ENCODE measurements at places on chromosomes 16 and 17.

GRCh38 chr16:76574651-76575050 is 297.4 kb downstream of the CNTNAP4 start:
- no peak for DNase-seq

- no peak for DNase-seq
Observed at GRCh38 chr16:1650131-1650530, 27.9 kb upstream of the JPT2 start.

- DNase-seq, result no peak
Observed at GRCh38 chr17:44840936-44841335, 6.7 kb upstream of the HIGD1B start.

- DNase-seq, result no peak
Observed at GRCh38 chr17:42833767-42834422, 698 bp downstream of the PSME3 start.

DNA sequence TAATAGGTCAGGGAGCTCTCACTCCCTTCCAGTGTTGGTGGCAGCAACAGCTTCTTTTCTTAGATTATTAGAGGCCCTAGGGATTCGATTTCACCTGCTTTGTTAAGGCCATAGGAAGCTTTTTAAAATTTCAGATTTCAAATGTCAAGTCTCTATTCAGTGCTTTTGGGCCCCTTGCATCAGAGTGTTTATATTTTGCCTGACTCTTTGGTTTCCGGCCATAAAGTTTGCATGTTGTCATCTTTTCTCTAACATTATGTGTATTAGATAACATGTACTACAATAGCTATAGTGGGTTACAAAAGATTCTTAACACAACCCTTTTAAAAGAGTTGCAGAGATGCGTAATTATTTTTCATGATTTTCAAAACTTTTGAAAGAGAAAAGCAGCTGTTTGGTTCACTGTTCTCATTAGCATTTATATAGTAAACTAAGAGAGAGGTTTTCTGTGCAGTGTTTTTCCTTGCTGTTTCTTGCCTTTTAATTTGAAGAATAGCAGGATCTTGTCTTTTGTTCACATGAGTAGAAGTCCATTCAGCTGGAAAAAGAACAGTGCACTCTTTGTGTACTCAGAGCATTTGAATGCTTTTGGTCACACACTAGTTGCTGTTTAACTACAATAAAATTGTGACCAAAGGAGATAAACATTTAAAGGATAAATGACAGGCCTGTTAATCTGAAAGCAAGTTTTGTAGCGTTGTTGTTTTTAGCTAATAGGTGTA is 52.5 kb downstream of the FTO start:
- peak; percentile 71 for DNase-seq

DNA sequence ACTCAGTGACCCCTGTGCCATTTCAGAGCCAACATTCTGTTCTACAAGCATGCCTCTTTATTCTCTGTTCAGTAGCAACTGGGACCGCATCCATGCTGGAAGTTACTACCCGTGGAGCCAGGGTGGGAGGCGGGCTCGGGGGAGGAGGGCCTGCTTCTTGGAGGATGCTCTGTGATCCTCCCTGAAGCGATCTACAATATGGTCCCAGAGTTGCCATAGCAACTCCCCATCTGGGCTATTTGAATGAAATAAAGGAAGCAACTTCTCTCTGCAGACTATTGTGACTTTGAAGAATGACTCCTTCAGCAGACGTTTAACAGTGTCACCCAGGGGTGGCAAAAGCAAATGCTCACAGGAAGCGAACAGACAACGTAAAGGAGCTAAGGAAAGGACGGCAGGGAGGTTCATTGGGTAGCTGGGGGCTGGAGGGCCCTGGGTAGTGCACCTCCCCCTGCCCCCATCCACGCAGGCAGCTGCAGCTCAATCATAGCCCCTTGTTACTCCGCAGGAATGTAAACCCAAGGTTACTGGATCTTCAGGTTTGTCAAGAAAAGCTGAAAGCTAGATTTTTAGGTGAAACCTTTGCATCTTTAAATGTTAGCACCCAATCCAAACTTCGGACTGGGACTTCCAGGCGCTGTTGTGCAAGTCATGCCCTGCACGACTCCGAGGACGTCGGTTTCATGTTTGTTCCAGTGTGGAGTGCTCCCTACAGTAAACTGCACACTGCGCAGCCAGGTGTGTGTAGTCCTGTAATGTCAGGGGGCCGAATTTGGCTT is 51.1 kb upstream of the MEAK7 start:
- DNase-seq, result no peak

- DNase-seq, result no peak
Observed at GRCh38 chr16:71460236-71460635, 1.8 kb downstream of the ZNF23 start.

DNA sequence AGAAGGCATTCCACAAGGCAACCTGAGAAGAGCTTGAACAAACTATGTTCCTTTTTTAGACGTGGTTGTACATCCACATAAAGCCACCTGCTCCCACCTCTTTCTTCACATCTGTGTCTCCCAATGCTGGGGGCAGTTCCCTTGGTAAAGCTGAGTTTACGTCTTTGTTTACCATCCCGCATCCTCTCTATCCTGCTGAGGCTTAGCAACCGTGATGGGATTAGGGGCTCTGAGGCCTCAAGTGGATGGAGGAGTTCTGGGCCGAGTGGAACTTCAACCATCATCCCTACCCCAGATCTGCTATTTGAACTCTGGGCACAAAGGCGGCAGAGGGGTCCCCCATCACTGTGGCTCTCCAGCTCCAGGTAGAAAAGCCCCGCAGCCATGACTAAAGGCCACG is 94.2 kb upstream of the CREBBP start:
- no peak for DNase-seq

DNA sequence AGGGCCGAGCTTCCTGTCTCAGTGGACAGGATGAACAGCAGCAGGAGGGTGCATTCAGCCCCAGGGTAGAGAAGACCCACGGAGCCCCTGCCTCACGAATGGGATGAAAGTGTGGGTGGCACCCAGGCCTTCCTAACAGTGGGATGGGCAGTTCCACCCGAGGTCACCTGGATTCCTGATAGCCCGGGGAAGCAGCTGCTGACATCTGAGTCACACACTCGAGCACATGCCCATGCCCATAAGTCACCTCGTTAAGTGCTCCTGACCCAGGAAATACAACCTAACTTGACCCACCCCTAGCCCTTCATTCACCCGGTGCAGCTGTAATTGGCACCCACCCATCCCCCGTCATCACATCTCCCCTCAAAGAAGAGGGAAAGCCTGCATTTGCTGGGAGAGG is 85.3 kb upstream of the FOXF1 start:
- no peak for DNase-seq

DNA sequence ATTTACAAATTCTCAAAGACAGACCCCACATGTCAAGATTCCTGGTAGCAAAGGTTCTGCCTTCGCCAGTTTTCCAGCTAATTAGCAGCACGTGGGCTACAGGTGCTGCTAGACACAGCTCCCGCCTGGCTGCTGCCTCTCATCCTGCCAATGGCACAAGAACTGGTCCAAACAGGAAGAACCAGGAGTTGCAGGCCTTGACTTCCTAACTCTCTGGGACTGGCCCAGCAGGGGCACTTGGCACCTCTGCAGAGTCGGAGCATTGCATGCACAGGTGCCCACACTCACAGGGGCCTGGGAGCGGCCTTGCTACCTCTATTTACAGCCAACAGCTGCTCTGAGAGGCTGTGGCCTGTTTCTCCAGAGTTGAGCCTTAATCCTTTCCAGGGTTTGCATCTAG is 39.6 kb downstream of the TK2 start:
- no peak for DNase-seq

GRCh38 chr17:39200957-39201510 is 951 bp downstream of the RPL19 start:
- no peak for DNase-seq

- DNase-seq, result no peak
Observed at GRCh38 chr16:66399031-66399430, 28.1 kb upstream of the BEAN1 start.

DNA sequence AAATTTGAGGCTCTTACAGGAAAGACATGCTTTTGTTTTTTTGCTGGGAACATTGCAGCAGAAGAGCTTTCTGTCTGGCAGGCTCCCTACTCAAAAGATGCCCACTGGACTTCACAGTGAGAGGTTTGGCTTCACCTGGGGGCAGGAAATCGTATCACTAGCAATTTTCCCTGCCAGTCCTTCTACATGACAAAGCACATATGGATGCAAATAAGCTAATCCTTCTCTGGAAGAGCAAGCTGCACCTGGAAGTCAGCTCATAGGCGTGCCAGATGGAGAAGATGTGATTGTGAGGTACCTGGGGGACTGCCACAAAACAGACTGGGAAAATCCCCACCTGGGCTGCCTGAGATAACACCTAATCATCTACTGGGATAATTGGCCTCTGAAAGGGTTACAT is 195.0 kb upstream of the CPHXL start:
- DNase-seq, result no peak

GRCh38 chr16:74817851-74818250 is 43.2 kb upstream of the FA2H start:
- DNase-seq, result no peak

DNA sequence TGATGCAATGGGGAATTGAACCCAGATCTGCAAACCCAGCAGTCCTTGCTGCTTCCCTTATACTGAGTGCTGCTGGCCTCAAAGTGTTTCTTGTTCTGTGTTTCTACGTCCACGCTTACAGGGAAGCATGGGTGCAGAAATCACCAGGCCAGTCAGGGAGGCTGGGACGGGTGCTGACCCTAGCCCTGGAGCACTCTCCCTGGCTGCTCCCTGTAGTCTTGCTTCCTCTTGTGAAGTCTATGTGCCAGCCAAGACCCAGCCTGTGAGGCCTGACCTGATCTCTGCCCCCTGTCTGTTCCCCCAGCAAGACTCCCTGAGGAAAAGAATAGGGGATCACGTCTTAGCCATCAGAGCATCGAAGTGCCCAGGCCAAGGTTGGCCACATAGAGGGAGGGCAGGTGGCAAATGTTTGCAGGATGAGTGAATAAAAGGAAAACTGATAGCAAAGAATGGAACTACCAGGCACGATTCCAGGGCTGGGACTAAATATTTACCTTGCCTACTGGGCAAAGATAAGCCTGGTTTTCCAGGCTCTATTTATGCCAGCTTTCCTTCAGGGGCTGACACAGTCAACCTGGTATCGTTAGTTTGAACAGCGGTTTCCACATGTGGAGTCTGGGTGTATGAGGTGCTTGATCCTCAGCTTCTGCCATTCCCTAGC is 41.2 kb upstream of the RHOT1 start:
- no peak for DNase-seq

DNA sequence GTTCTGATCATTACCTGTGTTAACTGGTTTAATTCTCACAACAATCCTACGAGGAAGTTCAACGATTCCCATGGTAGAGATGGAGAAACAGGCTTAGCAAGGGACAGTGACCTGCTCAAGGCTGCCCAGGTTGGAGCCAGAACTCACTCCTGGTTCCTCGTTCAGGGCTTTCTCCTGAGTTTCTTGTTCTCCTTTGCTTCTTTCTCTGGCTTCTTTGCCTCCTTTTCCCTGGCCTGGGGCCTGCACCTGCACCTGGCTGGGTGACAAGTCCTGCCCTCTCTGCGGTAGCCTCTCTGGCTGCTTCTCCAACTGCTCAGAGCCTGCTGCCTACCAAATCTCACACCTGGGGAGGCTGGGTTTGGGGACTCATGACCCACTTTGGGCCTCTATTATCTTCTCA is 2.8 kb downstream of the CCL22 start:
- no peak for DNase-seq

DNA sequence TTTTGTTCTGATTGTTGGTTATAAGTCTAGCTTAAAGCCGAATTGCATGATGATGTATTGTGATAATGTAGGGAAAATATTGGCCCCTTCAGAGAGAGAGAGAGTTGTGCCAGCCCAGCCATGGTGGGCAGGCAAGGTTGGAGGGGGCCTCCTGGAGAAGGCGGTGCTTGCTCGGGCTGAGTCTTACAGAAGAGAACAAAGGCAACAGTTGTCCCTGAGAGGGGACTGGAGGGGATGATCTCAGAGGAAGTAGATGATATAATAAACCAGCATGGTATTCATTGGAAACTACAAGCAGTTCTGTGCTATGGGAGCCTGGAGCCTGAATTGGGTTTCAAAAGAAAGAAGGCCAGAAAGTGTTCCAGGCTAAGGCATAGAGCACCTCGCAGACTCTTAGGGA is 173.8 kb downstream of the RPTOR start:
- no peak for DNase-seq

- DNase-seq, result no peak
Observed at GRCh38 chr16:35752012-35752772, 2292.8 kb downstream of the TP53TG3F start.

- DNase-seq, result no peak
Observed at GRCh38 chr16:67403976-67404555, 10.8 kb upstream of the TPPP3 start.

DNA sequence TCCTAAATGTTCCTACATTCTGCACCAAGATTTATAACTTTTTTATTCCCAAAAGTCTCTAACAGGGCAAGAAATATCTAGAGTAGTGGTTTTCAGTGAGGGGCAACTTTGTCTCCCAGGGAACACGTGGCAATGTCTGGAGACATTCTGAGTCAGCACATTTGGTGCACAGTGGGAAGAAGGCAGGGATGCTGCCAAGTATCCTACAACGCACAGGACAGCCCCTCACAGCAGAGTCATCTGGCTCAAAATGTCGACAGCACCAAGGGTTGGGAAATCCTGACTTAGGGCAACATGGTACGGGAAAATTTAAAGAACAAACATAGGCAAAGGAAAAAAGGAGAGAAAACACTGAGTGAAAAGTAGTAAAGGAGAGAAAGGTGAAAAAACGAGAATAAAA is 61.8 kb downstream of the SMG6 start:
- no peak for DNase-seq

GRCh38 chr16:57889111-57889510 is 81.8 kb downstream of the CNGB1 start:
- no peak for DNase-seq

- DNase-seq, result peak; percentile 62
Observed at GRCh38 chr16:50509521-50510341, 38.5 kb upstream of the NKD1 start.

GRCh38 chr17:62809656-62810055 is 1.5 kb upstream of the MARCHF10 start:
- no peak for DNase-seq

DNA sequence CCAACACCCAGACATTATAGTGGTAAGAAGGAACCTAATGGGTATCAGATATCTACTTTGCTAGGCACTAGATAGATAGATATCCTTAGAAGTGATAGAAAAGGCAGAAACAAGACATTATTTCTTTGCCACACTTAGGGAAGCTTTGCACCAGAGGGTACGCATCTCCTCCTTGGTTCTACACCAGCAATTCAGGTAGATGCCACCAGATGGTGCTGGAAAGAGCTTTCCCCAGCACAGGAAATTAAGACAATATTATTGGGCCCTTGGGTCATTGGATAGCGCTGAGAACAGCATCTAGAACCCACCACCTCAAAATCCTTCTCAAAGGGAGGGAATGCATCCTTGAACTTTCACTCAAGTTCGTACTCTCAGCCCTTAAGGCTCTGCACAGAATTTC is 173.8 kb upstream of the CCL2 start:
- no peak for DNase-seq

- DNase-seq, result no peak
Observed at GRCh38 chr17:48129981-48130380, 22.4 kb downstream of the SNX11 start.

Data from retina (tissue), 1 donor.